CMK (cell line): ENCODE measurements at places on chromosomes 3 and 15.

DNA sequence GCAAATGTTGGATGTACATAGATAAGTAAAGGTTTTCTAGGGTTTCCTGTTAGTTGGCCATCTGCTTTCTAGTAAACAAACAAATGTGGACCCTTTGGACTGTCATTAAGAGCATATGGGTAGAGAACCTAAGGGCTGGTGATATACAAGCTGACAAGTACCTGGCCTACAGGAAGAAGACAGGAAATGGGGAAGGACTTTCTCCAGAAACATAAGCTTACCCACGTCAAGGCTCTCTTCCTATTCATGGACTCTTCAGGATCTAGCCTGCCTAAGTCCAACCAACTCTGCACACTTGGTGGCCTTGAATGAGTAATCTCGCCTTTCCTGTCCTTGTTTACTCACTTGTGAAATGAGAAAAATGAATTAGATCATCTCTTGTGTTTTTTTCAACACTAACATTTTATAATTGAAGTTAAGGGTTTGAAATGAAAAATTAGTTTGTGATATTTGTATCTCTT is 22.2 kb upstream of the GOLIM4 start:
- no peak for DNase-seq

DNA sequence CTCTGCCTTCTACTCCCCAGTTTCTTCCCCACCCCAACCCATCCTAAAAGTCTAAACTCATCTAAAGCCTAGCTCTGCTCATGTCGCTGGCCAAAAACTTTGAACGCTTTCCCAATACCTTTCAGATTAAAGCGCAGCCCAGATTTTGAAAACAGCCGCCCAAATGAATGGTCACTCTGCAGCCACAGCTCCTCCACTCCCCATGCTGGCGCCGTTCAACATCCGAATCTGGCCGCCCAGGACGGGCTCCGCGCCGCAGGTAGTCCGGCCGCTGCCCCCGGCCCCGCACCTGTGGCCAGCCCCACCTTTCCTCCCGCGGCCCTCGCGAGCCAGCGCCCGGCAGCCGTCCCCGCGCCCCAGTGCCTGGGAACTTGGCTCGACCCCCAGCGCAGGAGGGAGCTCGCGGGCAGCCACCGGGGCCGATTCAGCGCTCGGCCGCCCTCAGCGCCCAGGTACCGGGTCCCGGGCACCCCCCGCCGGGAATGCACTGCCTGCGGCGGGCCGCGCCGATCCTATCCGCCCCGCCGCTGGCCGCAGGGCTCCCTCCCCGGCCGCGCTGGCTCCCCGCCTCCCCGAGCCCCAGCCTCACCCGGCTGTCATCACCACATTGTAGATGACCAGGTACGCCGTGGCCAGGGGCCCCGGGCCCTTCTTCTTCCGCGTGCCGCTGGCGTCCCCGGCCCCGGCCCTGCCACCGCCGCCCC is 417 bp downstream of the HACD2 start:
- no peak for DNase-seq

DNA sequence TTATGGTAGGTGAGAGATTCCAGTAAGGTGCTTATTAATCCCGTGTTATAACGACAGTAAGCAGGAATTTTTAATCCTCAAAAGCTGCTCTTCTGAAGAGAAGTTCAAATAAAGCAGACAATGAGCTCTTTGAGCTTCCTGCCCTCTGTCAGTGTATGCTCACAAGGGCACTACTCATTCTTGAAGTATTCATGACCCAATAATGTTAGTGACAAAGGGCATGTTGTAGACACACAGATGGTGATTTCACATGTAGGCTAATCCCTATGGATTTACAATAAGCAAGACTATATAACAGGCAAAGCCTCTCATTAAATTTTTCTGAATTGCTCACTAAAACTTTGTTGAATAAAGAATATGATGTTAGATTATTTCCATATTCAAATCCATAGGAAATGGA is 578.6 kb downstream of the RSL24D1 start:
- no peak for DNase-seq

DNA sequence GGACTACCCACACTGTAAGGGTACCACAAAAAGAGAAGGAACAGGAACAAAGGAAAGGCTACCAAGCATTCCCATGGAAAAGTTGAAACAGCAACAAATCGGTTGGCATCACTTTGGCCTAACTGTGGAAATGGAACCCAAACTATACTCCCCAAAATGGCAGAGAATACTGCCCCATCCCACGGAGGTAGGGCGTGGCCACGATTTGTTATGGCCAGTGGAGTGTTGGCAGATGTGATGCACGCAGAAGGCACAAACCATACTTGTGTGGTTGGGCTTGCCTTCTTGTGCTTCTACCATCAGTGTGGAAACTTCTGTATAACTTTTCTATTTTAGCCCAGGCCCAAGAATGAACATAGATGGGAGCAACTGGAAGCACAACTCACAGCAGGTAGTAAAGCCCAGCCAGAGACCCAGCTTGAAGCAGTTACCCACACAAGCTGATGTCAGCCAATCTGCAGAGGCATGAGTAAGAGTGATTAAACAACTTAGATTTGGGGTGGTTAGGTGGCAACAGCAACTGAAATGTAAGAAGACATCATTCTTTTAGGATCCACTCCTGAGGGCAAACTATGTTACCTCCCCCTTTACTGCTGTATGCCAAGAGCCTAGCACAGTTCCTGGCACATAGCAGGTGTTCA is 64.1 kb downstream of the BTD start:
- DNase-seq, result no peak

DNA sequence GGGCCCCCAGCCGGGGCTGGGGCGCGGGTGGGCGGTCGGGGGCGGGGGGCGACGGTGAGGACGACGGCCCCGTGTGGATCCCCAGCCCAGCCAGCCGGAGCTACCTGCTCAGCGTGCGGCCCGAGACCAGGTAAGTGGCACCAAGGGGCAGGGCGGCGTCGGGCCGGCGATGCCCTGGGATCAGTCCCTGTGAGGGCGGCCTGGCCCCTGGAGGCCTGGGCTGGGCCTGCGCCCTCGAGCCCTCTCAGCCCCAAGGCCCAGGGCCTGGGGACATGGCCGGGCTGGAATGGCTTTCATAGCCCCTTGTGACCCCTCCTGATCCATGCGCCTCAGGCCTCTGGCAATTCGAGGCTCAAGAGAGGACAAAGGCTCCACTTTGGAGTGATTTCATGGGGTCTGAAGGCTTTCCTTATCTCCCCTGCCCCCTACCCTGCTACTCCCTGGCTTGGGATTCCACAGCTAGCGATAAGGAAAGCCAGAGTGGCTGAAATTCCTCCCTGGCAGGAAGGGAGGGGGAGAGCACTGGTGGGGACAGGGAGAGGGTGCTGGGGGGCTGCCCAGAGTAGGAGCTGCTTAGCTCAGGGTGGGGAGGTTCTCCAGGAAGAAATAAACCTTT is 418 bp downstream of the ALPK3 start:
- DNase-seq, result no peak

- DNase-seq, result no peak
These were observed 112.5 kb upstream of the NR2F2 start for GRCh38 chr15:96217983-96218382.

GRCh38 chr15:29826908-29827820 is 4.9 kb upstream of the TJP1 start:
- no peak for DNase-seq

GRCh38 chr15:38061856-38062649 is 127.6 kb downstream of the TMCO5A start:
- no peak for DNase-seq

GRCh38 chr3:198076722-198077308 is 116.8 kb downstream of the LMLN start:
- DNase-seq, result no peak

DNA sequence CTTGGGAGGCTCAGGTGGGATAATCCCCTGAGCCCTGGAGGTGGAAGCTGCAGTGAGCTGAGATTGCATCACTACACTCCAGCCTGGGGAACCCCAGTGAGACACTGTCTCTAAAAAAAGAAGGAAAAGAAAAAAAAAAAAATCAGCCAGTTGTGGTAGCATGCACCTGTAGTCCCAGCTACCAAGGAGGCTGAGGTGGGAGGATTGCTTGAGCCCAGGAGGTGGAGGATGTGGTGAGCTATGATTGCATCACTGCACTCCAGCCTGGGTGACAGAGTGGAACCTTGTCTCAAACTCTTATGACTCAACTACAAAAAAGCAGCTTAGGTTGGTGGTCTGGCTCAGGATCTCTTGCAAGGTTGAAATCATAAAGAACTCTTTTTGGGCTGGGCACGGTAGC is 19.3 kb upstream of the GPX1 start:
- no peak for DNase-seq

DNA sequence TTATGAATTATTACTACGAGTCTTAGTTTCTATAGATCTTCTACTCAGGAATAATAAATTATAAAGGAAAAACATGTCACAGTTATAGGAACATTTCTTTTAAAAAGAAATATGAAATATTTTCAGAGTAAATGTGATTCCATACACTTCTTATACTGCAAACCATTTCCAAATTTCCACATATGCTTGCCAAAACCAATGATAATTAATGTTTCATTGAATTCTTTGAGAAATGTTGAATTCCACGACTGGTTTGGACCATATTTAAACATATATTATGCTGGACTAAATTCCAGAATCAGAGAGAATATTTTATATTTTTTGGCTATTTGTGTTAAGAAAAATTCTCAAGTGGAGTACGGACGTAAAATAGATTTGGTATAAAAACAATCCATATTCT is 144.6 kb downstream of the EPHA3 start:
- DNase-seq, result no peak

DNA sequence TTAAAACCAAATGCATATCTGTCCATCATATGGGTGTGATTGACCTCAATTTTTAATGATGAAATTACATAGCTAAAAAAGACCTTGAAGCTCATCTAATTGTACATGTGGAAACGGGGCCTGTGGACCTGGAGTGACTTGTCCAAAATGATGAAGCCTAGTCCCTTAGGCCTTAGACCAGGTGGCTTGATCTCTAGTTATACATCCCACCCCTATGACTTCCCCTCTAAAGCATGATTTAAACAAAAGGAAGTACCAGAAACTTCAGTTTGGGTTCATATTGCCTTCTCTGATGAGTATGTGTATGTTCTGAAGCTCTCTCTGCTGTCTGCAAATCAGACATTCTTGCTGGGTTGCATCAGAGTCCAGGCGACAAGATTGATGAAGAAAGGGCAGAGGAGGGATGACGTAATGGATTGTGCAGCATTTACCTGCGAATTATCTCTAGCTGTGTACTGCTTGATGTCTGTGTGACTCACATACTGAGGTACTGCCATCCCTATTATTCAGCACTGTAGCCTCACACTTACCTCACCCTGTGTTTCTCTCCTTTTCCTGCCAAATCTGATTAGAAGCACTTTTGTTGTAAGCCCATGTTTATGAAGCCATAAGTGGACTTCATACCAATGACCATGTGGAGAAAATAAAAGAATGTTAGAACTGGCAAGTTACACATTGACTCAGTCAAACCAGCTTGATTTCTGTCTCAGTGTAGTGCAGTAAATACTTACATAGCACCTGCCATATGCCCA is 111.5 kb downstream of the FILIP1L start:
- DNase-seq, result no peak

DNA sequence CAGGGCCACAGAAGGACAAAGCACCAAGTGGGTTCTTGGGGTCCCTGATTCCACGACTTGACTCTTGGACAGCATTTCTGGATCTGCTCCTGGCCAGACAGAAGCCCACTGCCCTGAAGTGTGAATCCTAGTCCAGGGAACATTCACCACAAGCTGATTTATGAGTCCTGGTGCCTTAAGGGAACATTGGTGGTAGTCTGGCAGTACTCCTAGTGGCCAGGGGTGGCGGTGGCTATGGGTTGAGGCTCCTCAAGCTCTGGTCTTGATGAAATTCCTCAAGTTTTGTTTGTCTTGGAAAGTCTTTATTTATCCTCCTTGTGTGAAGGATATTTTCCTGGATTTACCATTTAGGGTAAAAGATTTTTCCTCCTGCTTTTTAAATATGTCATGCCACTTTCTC is 307.5 kb downstream of the PYDC2 start:
- DNase-seq, result no peak

DNA sequence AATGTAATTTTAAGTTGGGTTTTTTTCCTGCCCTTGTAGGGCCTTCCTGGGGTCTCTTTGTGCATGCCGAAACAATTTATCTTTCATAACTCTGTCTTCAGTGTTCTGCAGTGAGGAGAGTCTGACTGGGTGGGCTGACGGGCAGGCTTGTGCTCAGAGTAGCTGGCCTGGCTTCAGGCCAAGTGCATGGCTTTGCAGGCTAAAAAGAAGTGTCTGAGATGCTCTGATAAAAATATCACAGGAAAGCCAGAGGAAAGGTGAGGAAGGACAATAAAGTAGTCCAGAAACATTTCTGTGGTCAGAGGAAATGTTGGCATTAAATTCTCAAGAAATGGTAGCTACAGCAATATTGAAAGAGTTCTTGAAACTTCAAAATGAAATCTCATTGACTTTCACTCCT is 25.5 kb downstream of the ST3GAL6 start:
- DNase-seq, result no peak

GRCh38 chr3:30357897-30358296 is 248.5 kb upstream of the TGFBR2 start:
- no peak for DNase-seq

- no peak for DNase-seq
These were observed 363.8 kb upstream of the RASGRP1 start for GRCh38 chr15:38928431-38928830.

- DNase-seq, result no peak
These were observed 36.9 kb downstream of the METTL6 start for GRCh38 chr3:15390460-15390859.

DNA sequence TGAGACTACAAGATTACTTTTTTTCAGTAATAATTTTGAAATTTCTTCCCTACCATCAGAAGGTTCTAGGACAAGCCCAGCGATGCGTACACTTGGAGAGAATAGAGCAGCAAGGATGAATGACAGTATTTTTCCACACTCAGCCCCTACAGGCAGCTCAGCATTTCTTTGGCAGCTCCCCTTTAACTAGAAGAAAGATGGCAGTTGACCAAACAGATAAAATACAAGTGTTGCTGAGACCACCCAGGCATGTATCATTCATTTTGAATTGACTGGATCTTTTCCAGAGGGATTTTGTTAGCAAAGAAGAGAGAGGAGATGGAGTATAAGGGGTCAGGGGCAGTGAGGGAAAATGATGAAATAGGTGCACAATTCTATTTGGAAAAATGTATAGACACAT is 761.3 kb downstream of the AGBL1 start:
- DNase-seq, result no peak

GRCh38 chr3:181210275-181210674 is 220.7 kb upstream of the DNAJC19 start:
- no peak for DNase-seq

GRCh38 chr3:128062033-128062745 is 10.0 kb downstream of the SEC61A1 start:
- no peak for DNase-seq

- DNase-seq, result no peak
These were observed 30.2 kb downstream of the ARID3B start for GRCh38 chr15:74571191-74571590.

DNA sequence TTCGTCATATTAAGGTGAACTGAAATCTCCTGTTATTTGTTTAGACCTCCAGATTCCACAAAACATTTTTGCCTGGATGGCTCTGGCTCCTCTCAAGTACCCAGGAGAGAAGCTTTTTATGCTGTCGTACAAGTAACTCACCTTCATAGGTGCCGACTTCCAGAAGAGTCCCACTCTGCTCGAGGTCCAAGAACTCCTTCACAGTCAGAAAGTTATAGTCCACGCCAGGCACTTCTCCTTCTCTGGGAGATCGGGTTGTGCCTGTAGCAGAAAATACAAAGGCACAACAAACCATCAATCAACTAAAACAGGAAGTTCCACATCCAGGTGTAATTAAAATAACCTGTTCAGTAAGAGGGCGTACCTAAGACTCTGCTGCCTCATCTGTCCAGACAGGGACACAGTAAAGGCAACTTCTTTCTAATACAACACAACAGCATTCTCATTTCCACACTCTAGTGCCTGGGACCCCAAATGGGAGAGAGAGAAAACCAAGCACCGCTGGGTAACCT is 545.3 kb downstream of the MAGI1 start:
- no peak for DNase-seq
